ENCODE measurements at places on chromosomes 12 and 14.

DNA sequence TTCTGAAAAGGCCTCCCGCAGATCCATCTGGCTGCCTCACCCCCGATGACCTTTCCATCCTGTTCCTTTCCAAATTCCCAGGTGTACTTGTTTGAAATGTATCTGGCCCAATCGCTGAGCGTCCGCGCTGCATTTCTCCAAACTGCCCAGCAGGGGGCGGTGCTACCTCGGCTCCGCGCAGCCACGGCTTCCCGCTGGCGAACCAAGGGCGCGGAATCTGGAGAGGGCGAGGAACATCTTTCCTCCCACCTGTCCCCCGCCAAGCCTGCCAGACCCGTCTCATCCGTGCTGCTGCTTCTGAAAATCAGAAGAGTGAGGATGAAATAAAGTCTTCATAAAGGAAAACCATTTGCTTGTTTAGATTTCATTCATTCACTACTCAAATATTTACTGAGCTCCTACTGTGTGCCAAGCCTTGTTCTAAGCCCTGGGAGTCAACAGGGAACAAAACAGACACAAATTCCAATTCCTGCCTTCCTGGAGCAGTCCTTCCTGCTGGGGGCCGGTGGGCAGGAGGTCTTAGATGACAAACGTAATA is 16.8 kb upstream of the MYL2 start:
- DNase-seq = no peak

- DNase-seq = no peak
Measured at GRCh38 chr14:36054353-36055051, 122.0 kb downstream of the PTCSC3 start.

DNA sequence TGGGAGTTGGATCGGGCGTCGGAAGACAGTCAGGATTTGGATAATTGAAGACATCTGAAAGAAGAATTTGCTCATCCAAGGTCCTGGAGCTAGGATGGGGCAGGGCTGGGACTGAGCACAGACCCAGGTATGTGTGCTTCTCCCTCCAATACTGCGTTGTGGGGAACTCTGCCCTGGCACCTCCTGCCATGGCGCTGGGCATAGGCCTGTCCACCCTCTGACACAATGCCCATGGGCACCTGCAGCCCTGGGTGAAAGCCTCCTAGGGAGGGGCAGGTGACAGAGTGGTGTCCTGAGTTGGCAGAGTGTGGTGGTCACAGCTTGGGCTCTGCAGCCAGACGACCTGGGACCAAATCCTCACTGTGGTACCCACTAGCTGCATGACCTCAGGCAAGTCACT is 53.3 kb downstream of the CALM1 start:
- DNase-seq = no peak

GRCh38 chr12:109881752-109882151 is 1.4 kb upstream of the GLTP start:
- no peak for DNase-seq

GRCh38 chr14:76595266-76595665 is 166.0 kb upstream of the VASH1 start:
- no peak for DNase-seq
